ENCODE measurements at places on chromosomes 5 and 9.

- no peak for DNase-seq
These were observed 43.3 kb downstream of the PRRX2 start for GRCh38 chr9:129708793-129709192.

DNA sequence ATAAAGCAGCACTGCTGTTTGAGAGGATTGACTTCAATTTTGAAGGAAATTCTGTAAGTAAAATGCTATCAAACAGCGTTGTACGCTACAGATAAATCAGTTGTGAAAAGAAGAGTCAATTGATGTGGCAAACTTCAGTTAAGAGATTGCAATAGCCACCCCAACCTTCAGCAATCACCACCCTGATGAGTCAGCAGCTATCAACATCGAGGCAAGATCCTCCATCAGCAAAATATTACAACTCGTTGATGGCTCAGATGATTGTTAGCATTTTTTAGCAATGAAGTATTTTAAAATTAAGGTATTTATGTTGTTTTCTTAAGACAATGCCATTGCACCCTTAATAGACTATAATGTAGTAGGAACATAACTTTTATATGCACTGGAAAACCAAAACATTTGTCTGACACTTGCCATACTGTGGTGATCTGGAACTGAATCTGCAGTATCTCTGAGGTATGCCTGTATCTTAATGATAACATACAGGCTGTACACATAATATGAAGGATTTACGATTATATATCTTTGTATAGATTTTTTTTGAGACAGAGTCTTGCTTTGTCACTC is 47.5 kb downstream of the VPS13A start:
- no peak for DNase-seq

DNA sequence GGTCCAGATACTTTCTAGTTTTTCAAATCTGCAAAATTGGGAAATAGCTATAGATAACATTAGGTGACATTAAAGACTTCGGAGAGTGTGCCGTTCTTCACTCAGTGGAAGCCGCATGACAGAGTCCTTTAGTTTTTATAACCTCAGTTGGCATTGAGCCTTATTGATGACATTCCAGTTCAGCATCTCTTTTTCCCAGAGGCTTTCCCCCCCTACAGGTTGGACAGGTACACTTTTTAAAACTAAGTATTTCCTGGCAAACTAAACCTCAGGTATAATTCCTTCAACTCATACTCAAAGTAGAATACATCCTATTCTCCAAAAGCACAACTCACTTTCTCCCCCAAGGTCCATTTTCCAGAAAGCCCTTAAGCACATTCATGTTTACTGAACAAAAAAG is 58.7 kb downstream of the SLC46A2 start:
- no peak for DNase-seq

DNA sequence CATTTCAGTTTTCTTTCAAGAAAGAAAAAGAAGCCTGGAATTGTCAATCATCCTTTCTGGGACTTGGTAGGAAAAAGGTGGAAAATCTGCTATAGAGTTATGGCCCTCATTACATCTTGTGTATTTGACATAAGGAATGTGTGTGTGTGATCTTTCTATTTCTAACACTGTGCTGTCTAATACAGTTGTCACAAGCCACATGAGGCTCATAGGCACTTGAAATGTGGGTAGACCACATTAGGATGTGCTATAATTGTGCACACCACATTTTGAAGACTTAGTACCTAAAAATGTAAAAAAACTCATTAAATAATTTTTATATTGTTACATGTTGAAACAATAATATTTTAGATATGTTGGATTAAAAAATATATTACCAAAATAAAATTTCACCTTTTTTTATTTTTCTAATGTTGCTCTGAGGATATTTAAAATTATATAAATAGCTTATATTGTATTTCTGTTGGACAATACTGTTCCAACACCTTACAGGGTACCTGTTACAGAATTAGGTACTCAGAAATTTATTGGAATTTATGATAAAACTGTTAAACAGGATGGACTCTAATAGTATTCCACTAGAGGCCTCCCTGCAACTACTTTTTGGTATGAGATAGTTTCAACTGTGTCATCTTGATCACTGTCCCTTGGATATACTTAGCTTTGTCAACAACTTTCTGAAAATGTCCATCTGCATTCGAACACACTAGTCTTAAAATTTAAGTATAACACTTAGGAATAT is 18.4 kb downstream of the MSANTD3 start:
- DNase-seq: no peak
